ENCODE measurements at places on chromosomes 3 and 15. TPM values are rescaled to one million over a fixed set of nuclear protein-coding genes. Genes with fewer than 3 reads are reported as not detected.

GHRL gene
- 6.9 TPM for total RNA-seq

CLDN11 gene
- total RNA-seq, result not detected

SEMA3F gene
- not detected for total RNA-seq

CCDC12 gene
- 62.3 TPM for total RNA-seq

THAP10 gene
- not detected for total RNA-seq

MED12L gene
- total RNA-seq, result 1.4 TPM

SLC9C1 gene
- total RNA-seq, result not detected

NCKIPSD gene
- 30.0 TPM for total RNA-seq

SNURF gene
- 11.9 TPM for total RNA-seq

DGKG gene
- total RNA-seq, result 0.78 TPM

FBXO40 gene
- total RNA-seq, result not detected

BFSP2 gene
- 0.44 TPM for total RNA-seq

SHC4 gene
- total RNA-seq, result 1.6 TPM

TRAIP gene
- total RNA-seq, result 20.6 TPM

TRIM71 gene
- not detected for total RNA-seq

LOXL1 gene
- total RNA-seq, result 1.0 TPM

CCR4 gene
- total RNA-seq, result 42.5 TPM

CHRM5 gene
- not detected for total RNA-seq

BNC1 gene
- not detected for total RNA-seq

CPEB1 gene
- not detected for total RNA-seq

ZNF502 gene
- total RNA-seq, result 0.56 TPM
